IPS DF 6.9 (cell line): ENCODE measurements at places on chromosomes 6 and 20.

DNA sequence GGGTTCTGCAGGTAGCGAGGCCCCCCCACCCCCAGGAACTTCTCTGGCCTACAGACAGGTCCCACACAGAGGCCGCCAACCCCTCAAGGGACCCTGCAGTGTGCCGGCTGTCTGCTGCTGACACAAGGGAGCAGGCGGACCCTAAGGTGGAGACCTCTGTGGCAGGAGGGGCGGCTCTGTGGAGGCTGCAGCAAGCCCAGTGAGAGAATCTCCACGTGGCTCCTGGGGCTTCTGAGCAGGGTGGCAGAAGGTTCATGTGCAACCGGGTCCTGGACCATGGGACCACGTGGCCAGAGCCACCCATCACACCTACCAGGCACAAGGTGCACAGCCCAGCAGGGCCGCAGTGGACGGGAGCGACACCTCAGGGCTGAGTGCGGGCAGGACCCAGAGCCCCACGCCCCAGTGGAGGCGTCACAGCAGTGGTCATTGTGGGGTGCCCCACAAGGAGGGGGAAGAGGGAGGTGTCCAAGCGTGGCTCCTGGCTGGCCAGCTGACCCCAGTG lies 4.3 kb downstream of the ARFRP1 start:
- no peak for DNase-seq

DNA sequence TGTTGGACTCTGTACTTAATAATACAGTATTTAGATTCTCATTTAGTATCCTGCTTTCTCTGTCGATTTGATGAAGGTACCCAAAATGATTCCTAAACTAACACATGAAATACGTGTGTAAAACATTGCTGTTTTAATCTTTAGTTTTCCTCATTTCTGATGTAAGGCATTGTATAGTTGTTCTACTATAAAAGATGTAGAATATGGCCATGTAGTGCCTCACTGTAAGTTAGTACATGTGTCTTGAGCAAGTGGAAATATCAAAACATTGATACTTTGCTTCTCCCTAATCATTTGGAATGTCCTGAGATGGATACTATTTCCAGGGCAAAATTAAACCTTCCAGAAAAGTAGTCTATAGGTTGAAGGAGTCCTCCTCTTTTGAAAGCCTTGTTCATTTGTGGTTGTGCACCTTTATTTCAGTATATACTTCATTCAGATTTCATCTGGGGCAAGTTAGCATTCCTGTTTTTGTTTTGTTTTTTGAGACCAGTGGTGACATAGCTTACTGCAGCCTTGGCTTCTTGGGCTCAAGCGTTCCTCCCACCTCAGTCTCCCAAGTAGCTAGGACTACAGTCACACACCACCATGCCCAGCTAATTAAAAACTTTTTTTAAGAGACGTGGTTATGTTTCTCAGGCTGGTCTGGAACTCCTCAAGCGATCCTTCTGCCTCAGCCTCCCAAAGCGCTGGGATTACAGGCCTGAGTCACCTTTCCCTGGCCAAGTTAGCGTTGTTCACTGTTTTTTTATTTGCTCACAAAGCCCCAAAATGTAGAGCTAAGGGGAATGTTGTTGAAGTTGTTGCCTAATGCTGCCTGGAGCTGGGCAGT lies 11.6 kb downstream of the SRSF3 start:
- DNase-seq = no peak

DNA sequence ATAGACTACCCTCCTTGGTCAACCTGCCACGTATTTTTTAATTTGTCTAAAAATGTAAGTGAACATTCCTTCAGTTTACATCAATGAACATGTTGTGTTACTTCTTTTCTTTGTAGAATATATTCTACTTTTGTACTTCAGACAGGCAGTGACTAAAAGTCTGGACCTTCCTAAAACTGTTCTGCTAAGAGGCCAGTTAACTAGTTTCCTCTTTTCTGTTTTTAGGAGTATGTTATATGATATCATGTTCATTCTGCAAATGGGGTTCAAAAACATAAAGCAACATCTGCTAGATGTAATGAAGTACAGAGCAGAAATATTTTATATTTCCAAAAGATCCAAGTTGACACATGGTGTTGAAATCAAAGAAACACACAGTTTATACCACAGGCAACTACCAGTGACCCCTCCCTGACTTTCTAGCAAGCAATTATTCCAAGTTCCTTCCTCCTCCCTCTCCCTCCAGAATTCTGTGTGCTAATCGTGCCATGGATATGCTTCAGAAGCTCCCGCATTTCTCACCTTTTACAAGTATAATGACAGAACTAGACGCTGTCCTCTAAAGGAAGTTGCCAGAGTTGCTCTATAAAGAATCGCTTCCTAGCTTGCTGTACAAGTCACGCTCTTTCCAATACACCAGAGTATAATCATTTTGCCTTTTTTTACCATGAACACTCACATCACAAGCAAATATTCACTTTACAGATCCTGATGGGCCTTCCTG lies 64.7 kb downstream of the ARHGAP18 start:
- DNase-seq = no peak

DNA sequence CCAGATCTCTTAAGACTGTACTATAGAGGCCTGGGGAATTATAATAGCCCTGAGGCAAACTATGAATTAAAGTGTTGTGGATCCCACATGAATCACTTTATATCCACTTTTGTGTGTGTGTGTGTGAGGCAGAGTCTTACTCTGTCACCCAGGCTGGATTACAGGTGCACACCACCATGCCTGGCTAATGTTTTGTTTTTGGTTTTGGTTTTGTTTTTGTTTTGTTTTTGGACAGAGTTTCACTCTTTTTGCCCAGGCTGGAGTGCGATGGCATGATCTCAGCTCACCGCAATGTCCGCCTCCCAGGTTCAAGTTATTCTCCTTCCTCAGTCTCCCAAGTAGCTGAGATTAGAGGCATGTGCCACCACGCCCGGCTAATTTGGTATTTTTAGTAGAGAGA lies 32.2 kb upstream of the MICB start:
- no peak for DNase-seq

DNA sequence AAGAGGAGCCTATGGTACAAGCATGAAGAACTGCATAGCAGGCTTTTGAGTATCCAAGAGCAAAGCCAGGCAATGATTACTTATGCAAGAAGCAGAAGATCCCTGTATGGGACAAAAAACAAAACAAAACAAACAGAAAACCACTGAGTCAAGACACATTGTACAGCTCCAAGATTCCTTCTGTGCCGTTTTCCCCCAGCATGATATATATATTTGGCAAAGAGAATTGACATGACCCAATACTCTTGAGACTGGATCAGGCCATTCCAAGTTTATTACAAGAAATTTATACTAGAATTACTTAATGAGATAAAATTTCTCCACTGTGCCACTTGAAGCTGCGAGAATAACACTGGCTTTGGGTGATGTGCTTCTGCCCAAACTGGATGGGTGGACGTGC lies 65.5 kb downstream of the TRMT11 start:
- DNase-seq = no peak

GRCh38 chr6:160992061-160992979 lies 751 bp downstream of the MAP3K4 start:
- DNase-seq = no peak

- DNase-seq = no peak
Measured at GRCh38 chr20:57392512-57393271, 1.5 kb downstream of the RBM38 start.

GRCh38 chr6:75693534-75693933 lies 55.5 kb upstream of the MYO6 start:
- DNase-seq = no peak

DNA sequence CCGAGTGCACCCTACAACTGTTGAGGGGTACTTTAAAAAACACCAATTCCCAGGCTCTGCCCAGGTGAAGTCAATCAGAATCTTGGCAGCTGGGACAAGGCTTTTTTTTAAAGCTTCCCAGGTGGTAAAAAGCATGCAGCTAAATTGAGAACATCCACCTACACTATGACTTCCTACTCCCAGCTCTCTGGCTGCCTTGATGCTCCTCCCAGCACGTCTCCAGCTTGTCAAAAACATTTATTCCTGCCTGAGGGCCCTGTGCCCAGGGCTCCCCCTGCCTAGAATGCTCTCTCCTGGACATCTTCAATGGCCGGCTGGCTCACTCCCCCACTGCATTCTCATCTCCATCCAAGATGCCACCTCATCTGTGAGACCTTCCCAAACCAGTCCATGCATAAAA lies 9.9 kb downstream of the ZBTB24 start:
- DNase-seq = no peak

- DNase-seq = no peak
Measured at GRCh38 chr6:4930025-4930691, 73.7 kb downstream of the RPP40 start.

- no peak for DNase-seq
Measured at GRCh38 chr20:4412216-4412615, 309.5 kb upstream of the PRND start.
